ENCODE measurements at places on chromosomes 3 and 15.

DNA sequence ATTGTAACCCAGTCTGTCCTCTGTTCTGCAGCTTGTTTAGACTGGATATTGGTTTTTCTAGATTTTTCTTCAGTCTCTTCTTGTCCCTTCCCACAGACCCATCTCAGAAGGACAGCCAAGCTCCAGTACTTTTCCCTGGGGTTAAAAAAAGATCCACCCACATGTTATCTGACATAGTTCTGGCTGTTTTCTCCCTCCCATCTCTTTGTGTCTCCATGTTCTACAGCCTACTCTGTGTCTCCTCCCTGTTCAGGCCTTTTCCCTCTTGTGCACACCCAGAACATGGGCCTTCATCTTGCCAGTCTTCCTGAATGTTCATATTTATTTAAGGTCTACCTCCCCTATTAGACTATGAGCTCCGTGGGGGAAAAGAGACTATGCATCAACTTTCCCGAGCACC, 5.1 kb upstream of the PPP4R2 start:
- ATAC-seq = no peak

DNA sequence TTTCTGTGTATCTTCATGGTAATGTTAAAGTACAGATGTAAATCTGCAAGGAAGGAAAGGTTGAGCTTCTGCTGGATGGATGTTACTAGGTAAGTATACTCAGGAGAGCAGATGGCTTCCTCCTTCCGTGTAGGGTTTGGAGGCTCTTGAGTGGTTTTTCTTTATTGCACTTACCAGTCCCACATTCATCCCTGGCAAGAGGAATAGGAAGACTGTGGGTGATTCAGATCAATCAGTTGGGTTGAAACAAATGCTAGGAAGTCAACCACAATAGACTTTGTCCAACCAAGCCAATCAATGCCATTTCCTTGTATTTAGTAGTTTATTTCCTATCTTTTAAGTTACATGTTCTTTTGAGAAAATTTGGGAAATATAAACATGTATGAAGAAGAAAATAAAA, 26.6 kb downstream of the MYZAP start:
- no peak for ATAC-seq

- no peak for ATAC-seq
These were observed 13.0 kb downstream of the AGTR1 start for GRCh38 chr3:148710665-148711064.

- ATAC-seq = no peak
These were observed at the start of gene BHLHE40 for GRCh38 chr3:4979428-4980228. TSS of gene BHLHE40 (plus strand) at chr3:4979437. CDS start at chr3:4979719, 282 bp downstream.

- ATAC-seq = no peak
These were observed 530.5 kb downstream of the FHIT start for GRCh38 chr3:60720736-60721135.

DNA sequence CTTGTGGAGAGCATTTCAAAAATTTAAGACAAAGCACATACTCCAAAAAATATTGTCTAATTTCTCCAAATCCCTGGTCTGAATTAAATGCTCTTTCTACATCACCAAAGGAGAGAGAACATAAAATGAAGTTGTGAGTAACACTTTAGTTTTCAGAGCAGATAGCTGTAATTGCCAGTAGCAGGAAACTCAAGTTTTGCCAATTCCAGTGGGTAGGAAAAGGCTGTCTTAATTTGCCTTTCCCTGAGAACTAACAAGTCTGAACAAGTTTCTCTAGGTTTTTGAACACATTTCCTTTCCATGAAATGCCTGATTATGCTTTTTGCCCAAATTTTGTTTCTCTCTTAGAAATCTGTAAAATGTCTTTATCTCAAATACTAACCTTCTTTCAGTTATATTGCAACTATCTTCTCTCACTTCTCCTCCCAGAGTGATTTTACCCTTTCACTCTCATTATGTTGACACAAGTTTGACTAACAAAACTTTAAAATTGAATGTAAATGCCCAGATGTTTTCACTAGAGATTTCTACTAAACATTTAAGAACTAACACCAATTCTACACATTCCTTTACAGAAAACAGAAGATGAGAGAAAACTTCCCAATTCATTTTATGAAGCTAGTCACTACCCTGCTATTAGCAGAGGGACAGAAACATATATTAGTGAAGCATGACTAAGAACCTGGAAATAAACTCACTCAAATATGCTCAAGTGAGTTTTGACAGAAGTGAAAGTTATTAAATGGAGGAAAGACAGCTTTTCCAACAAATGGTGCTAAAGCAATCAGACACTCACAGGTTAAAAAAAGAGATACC, 38.4 kb downstream of the RFX7 start:
- ATAC-seq = no peak

GRCh38 chr3:31064021-31064420, 169.6 kb upstream of the GADL1 start:
- no peak for ATAC-seq

GRCh38 chr3:30203301-30203700, 403.1 kb upstream of the TGFBR2 start:
- ATAC-seq = no peak

DNA sequence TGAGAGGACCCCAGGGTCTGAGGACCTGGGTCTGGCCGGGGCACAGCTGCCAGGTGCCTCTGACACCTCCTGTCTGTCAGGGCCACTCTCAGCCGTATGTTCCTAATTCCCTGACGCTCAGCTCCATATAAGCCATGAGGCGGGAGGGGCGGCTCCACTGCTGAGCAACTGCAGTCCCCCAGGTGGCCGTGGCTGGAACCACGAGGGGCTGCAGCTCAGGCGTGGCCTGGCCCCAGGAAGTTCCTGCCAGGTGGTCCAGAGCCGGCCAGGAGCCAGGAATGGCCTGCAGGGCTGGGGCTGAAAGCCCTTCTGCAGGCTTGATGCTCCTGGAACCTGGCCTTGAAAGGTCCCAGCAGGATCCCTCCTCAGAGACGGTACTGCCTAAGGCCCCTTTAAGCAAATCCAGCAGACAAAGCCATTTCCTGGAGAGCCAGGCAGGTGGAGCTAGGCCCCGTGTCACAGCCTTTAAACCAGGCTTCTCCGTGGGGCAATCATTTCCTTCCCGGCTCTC, 118.0 kb downstream of the CHSY1 start:
- ATAC-seq = no peak

GRCh38 chr15:43346305-43346704, 15.9 kb upstream of the LCMT2 start:
- ATAC-seq = no peak

DNA sequence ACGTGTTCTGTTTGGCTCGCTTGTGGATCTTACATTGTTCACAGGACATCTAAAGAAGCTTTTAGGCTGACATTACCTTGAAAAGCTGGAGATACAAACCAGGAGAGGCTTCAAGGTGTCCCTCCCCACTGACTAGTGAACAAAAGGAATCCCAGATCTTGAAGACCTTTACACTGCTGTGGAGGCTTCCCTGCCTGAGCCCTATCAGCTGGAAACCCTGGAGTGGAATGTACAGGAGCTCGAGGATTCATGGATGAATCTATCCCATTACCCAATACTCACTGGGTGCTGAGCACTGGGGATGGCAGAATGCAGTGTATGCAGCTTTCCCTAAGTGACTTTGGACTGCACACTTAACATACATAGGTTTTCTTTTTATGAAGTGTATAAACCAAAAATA, 82.3 kb upstream of the MFGE8 start:
- no peak for ATAC-seq
